ENCODE measurements at places on chromosomes 11 and 22.

GRCh38 chr11:58958500-58958899, 19.2 kb downstream of the GLYATL1 start:
- no peak for DNase-seq

GRCh38 chr11:100383357-100383865, 303.7 kb upstream of the ARHGAP42 start:
- no peak for DNase-seq

DNA sequence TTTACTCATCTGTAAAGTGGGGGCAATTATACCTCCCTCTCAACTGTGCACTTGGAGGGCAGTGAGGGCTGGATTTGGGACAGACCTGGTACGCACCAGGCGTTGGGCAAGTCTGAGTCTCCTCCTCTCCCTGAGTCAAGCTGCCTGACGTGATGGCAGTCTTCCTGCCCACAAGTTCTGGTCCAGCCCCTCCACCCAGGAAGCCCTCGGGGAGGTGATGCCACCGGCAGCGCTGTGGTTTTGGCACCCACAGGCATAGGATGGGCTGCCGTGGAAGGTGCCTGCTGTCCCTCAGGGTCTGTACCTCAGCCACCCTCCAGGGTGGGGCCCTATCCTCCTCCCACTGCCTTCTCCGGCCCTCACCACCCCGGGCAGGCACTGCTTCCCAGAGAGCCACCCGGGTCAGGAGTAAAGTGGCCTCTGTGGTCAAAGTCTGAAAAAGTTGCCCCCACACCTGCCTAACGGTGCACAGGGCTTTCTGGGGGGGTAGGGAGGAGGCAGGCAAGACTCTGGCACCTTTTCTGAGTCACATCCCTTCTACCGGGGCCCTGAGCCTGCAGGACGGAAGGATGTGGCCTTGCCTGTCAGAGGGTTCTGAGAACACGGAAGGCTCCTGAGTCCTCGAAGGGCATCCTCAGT, 6.5 kb upstream of the APOBEC3H start:
- no peak for DNase-seq

DNA sequence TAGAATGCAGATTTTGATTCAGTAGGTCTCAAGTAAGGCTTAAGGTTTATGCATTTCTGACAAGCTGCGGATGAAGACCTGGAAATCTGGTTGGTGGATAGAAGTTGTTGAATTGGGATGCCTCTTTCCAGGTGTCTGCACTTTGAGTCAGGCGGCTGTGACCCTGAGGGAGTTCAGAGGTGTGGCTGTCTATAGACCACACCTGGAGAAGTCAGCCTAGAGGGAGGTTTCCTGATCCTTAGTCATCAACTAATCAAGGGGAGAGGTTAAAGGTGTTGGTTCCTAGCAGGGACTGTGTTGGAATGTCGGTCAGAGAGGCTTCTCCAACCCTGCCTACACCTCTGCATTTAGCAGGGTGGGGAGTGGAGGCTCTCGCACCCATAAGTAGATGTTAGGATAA, 8.0 kb downstream of the GLB1L2 start:
- no peak for DNase-seq

- peak; percentile 63 for DNase-seq
Observed at GRCh38 chr22:41001722-41002122, 50.5 kb downstream of the RBX1 start.

- DNase-seq = no peak
Observed at GRCh38 chr11:91585035-91585801, 639.4 kb upstream of the FAT3 start.

DNA sequence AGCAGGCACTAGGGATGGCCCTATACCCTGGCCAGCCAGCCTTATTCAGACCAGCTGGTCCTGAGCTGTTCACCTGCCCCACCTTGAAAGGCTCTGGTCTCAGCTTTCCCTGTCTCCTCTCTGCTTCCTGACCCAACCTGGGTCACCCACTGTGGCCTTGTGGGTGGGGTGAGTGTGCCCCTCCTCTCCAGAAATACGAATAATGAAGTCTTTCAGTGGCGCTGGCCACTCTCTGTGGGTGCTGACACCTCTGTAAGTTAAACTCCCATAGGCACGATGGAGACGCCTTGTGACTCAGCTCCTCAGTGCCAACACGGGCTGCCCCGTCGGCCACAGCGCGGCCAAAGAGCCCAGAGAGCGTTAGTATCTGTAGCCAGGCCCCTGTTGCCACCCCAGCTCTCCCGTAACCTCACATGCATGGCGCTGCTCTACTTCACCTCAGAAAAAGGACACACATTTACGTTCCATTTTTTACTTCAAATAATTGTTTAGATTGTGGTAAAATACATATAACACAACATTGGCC, 74.6 kb upstream of the SEPTIN5 start:
- DNase-seq = no peak

DNA sequence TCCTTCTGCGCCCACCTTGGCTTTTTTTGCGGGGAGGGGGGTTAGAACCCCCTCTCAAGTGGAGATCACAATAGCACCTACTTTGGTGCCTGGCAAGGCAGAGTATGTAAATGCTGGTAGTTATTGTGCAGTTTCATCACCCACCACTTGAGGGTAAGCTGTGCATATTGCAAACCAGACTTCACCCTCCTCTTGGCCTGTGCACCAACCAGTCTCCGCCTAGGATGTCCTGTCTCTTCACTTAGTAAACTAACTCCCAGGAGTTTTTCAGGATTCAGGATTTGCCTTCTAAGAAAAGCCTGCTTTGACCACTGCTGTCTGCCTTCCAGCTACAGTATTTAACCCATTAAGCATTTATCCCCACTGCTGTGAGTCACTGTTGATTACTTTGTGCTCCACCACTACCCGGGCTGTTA, 2.0 kb upstream of the UBXN1 start:
- peak; percentile 77 for DNase-seq

DNA sequence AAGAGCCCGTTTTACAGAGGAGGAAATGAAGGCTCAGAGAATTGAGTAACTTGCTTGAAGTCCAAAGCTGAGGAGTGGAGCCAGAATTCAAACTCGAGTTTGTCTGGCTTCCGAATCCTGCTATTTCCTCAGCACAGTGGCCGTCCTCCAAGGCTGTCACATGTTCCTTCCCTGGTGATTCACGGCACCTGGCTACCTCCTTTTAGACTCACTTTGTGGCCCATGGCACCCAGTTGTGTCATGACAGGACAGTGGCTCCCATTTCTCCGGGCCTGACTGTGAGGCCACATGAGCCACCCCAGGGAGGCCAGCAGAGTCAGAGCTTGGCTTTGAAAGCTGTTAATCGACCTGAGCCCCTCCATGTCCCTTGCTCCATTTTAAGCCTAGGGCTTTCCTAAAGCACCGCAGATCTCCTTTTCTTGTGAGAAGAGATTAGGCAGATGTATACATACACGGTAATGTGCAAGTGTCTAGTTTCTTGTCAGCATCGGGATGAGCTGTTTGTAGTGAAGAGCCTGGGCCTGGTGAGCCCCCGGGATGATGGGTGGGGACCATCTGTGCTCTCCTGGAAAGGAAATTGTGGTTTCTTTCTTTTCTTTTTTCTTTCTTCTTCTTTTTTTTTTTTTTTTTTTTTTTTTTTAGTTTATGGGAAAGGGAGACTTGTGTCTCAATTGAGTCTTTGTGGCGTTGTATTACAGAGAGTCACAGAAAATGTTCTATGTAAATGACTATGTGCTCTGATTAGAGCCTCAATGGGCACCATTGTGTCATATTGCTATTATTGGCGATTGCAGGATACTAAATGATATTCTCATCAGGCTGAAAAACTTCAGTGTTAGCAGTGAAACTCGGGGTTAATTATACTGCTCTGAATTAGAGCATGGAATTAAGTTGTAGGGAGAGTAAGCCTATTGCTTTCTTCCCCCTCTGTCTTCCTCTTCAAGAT, 54.8 kb downstream of the PTPRJ start:
- DNase-seq = no peak

GRCh38 chr22:17869285-17870096, 95.2 kb upstream of the BID start:
- no peak for DNase-seq

GRCh38 chr22:27801616-27802345, at the start of gene MN1:
MN1 (minus strand) TSS chr22:27801756; CDS start chr22:27800543, 1,213 bp downstream.
- peak; percentile 66 for DNase-seq

- DNase-seq = no peak
Observed at GRCh38 chr22:43731988-43732387, 80.1 kb downstream of the EFCAB6 start.

- no peak for DNase-seq
Observed at GRCh38 chr22:47718337-47718736, 955.9 kb downstream of the TBC1D22A start.

DNA sequence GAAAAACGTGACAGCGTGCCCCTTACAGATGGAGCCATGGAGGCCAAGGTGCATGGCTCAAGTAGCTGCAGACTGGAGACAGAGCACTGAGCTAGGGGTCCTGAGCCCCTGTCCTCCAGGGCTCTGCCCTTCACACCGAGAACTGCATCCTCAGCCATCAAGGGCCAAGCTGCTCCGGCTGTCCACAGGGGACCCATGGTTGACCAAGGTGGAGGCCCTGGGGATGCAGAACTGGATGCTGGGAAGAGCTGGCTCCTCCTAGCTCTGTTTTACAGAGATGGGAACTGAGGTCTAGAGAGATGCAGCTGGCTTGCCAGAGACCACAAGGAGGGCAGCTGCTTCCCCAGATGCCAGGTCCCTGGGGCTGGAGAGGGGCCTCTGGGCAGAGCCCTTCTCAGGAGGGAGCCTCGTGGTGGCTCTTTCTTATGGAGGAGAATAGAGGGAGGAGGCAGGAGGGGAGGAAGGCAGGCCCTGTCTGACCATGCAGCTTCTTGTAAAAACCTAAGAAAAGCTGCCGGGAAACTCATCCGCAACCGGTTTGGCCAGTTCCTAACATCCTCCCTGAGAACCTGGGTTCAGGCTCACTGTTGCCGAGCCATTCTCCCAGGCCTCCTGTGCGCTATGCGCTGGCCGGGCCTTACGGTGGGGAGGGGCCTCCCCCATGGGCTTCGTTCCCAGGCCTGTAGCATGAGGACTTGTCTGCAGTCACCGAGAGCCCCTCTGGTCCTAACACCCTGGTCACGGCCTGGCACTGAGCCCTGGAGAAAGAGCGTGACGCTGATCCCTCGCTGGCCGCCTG, 80.6 kb downstream of the WNT7B start:
- no peak for DNase-seq

DNA sequence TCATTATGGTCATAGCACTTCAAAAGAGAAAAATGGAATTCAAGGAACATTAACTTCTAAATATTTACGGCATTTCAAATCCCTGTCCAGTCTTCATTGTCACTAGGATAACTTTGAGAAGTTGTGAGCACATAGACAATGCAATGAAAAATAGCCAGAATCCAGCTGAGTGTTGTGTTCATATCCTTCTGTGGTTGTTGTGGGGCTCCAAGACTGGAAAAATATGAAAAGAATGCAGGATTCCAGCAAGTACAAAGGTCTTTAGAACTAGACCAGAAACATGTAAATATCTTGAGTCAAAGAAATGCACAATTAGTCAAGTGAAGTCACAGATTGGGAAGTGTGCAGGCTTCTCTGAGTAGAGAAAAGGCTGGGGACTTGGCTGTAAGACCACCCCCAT, 68.7 kb downstream of the WT1 start:
- DNase-seq = no peak

- DNase-seq = no peak
Observed at GRCh38 chr11:118211006-118211405, 13.8 kb downstream of the JAML start.

GRCh38 chr11:32821517-32821916, 8.2 kb upstream of the PRRG4 start:
- peak; percentile 62 for DNase-seq

GRCh38 chr11:100712583-100712982, 25.5 kb downstream of the ARHGAP42 start:
- DNase-seq = no peak

- DNase-seq = peak; percentile 74
Observed at GRCh38 chr11:44950625-44951476, at the start of gene TP53I11. TP53I11 (minus strand) TSS chr11:44950883; CDS start chr11:44938335, 12,548 bp downstream.

DNA sequence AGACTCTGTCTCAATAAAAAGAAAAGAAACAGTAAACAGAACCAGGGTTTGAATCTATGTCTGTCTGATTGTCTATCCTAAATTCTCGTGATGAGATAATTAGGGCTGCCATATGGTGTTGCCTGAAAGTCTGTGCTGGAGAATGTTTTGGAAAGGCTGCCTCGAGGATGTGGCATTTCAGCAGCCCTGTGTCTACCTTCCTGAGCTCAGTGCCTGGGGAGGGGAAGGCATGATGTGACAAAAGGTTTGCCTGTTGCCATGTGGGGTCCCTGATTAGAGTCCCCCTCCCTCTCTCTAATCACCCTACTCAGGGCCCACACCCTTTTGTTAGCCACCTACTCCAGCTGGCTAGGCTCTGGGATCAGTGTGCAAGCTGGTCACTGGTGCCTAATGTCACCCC, 15.2 kb downstream of the CD82 start:
- no peak for DNase-seq

- peak; percentile 47 for DNase-seq
Observed at GRCh38 chr11:66268952-66269905, 790 bp downstream of the RAB1B start.

- DNase-seq = peak; percentile 82
Observed at GRCh38 chr22:23233752-23234408, 53.6 kb downstream of the BCR start.

DNA sequence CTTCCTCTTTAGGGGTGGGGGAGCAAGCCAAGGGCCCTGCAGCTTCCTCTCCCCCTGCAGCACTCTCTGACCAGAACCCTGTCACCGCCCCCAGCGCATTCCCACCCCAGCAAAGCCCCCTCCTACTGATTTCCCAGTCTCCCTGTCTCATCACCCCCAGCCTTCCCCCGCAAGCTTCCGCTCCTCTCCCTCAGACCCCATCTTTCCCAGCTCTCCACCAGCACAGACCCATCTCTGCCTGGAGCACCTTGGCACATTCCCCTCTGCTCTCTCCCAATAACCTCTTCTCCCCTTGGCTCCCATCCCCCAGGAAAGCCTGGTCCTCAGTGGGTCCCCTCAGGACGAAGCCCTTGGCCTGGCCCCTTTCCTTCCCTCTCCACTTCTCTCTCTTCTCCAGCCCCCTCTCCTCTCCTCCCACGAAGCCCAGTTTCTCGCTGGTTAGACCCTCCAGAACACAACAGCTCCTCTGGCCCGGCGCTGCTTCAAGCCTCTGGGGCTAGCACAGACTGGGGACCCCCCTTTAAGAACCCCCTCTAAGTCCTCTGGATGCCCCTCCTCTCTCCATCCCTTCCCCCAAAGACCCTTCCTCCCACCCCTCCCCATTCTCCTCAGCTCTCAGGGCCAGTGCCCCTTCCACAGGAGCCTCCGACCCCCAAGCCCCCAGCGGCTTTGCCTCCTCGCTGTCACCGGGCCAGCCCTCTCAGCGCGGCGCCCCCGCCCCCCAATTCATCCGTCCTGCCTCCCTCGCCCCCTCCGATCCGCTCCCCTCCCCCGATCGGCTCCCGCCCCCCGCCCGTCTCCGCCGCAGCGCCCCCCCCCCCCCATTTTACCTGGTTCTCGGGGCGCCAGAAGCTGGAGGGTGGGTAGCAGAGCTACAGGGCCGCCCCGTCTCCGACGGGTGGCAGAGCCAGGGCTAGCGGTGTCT, 594 bp downstream of the NRXN2 start:
- no peak for DNase-seq

- no peak for DNase-seq
Observed at GRCh38 chr11:63613517-63614135, 607 bp downstream of the PLAAT3 start.

Measured in fibroblast of lung (primary cell).